HT-29 (cell line): ENCODE measurements at places on chromosomes 4 and X.
A peak's percentile ranks its signal among the peaks of the same experiment; 100 is the strongest.

- DNase-seq, result no peak
These were observed 2.7 kb upstream of the XKRX start for GRCh38 chrX:100931218-100931924.

- DNase-seq, result peak; percentile 75
These were observed 665 bp downstream of the TIGD2 start for GRCh38 chr4:89111833-89112563.

- no peak for DNase-seq
These were observed 75.8 kb downstream of the RS1 start for GRCh38 chrX:18596096-18596495.

- DNase-seq, result no peak
These were observed 289.7 kb downstream of the IL1RAPL1 start for GRCh38 chrX:28876901-28877300.

- no peak for DNase-seq
These were observed 52.8 kb upstream of the SRPX start for GRCh38 chrX:38273453-38273852.

DNA sequence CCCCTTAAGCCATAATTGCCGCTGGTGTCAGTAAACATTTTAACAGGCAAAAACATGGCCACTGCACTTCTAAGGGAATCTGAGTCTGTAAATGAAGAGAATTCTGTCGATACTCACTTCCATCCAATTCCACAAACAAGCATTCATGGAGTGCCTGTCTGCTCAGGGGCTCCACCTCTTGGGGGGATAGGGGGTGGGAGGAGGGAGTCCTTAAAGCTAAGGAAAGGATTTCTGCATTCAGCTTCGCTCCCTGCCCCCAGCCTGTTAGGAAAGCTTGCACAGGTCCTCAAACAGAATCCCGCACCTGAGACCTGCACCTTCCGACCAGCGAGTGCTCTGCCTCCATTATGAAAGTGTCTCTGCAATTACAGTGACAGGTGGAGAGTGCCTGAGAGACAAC, 130.2 kb upstream of the KIT start:
- no peak for DNase-seq

DNA sequence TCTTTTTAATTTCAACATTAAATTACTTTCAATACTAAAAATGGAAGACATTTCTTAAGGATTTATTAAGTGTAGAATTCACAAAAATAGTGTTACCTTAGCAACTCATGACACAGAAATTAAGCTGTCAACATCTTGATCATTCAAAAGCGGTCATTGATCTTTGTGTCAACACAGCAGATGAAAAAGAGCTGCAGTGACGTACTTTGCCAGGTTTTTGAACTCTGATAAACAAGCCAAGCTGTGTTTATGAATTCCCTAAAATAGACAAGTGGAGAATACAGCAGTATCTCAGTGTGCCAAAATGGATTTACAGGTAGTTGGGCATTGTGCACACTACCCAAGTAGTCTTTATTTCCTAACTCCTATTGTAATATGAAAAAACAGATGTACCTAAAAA, 1141.8 kb upstream of the PCDH7 start:
- DNase-seq, result no peak

- DNase-seq, result no peak
These were observed 124.2 kb upstream of the EOLA2 start for GRCh38 chrX:150062292-150063137.

DNA sequence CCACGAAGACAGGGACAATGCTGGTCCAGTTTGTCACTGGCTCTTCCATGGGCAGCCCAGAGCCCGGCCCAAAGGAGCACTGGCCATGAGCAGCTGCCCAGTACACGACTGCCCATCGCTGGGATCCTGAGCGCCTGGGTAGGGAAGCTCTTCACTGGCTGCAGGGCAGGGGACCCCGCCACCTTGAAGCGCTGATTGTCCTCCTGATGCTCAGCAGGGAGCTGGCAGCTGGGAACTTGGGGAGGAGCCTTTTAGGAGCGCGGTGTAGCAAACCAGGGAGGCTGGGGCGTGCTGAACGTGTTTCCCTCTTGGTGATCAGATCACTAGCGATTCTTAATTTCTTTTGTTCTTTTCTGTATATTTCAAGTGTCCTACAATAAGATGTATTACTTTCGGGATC, 1.8 kb downstream of the L1CAM start:
- no peak for DNase-seq

DNA sequence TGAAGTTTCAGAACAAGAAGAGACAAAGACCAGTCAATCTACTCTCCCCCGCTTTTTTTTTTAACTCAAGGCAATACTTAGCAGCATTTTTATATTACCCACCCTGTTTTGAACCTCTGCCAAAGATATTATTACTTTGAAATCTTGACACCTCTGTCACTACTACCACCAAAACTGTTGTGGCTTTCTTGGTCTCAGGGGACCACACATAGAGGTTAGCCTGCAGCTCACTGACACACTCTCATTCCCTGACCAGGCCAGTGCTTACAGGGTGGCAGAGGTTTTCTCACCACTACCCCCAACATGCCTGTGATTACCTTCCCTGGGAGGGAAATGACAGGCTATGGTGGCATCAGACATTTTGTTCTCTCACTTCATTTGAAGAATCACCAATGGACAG, 137.4 kb upstream of the STIM2 start:
- DNase-seq, result no peak

DNA sequence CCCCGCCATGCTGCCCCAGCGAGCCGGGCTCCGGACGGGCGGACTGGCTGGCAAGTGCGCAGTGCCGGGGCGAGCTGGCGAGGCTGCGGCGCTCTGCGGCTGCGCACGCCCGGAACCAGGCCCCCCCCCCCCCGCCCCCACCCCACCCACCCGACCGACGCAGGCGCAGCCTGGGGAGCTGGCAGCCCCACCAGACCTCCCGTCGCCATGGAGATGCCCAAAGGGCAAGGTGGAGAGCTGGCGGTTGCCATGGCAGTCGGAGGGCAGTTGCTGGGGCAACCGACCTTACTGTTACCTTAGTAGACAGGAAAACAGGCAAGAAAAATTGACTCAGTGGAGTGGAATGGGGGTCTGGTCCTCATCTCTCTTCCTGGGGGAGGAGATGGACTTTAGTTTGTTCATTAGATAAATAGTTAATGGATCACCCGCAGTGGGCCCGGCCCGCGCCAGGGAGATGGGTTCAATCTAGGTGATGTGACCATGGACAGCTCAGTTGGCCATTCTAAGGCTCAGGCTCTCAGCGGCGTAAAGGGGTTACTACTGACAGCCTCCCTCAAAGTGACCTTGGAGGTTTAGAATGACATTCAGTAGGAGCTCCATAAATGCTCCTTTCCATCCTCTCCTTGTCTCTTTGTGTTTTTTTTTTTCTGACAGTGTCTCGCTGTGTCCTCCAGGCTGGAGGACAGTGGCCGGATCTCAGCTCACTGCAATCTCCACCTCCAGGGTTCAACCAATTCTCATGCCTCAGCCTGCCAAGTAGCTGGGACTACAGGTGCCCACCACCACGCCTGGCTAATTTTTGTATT, at the start of gene PCSK1N:
PCSK1N (minus strand) TSS at position 87 of the 806 bp plus-strand sequence; CDS start at position 9, 78 bp downstream.
- no peak for DNase-seq

DNA sequence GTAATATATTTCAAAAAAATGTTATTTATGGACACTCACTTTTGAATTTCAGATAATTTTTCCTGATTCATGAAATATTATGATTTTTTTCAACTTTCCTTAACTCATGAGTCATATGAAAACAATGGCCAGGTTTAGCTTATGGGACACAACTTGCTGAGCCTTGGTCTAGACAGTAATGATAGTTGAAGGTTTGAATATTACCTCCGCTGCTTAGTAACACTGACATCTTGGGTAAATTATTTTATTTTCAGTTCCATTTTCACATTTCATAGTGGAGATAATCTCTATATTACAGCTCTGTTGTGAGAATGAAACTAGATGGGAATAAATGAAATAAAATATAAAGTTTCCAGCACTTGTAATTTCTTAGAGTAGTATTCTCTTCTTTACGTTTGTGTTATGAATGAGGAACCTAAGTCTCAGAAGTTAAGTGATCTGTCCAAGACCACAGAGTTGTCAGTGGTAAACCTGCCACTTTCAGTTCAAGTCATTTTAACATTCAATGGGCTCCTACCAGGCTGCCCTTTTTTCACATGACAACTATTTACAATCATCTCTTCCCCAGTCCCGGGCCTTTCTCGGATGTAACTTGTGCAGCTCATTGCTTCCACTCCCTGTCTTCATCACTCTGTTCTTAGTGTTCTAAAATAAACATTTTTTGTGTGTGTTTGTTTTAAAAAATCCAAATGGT, 46.8 kb upstream of the GC start:
- DNase-seq, result no peak

- DNase-seq, result peak; percentile 7
These were observed 69.0 kb downstream of the LNX1 start for GRCh38 chr4:53522334-53522733.

DNA sequence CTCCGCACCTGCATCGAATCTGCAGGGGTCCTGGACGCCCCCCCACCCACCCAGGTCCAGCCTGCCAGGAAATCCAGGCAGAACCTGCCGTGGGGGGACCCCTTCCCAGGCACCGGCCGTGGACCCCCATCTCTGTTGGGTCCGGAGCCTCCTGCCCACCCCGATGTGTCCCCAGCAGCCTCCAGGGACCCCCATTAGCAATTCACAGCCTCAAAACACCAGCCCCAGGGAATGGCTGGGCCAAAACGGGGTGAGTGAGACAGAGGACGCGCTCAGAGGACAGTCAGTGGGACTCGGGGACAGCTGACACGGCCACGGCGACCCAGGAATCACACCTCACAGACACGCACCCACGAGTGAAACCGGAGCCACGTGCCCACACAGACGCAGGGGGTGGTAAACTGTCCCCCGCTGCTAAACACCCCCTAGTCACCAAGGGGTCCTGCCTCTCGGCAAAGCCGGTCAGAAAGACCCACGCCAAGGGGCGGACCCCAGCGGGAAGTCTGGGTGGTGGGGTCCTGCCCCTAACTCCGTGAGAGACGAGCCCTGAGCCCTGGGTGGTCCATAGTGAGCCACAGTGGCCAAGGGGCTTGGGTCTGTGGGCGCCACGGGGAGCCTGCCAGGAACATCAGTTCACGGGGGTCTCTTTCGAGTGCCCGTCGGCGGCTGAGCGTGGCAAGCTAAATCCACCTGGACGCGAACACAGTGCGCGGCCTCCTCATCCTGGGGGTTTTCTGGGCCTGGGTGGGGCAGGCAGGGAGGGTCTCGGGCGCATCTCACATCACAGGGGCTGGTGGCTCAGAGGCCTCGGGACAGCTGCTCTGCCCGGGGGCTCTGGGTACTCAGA, 126.5 kb upstream of the NKX1-1 start:
- no peak for DNase-seq

DNA sequence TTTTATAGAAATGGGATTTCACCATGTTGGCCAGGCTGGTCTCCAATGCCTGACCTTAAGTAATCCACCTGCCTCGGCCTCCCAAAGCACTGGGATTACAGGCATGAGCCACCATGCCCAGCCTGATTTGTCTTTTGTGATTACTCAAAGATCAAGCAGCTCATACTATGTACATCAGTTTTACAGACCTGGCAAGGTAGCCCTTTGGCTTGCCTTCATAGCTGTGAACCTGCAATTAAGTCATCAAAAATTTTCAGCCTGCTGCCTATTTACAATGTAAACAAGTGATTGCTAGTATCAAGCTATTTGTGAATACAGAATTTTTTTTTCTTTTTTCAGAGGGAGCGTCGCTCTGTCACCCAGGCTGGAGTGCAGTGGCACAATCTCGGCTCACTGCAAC, 46.2 kb downstream of the GSX2 start:
- no peak for DNase-seq

GRCh38 chr4:33625748-33626147, 2618.6 kb downstream of the ARAP2 start:
- peak; percentile 24 for DNase-seq

GRCh38 chr4:24551492-24552289, 32.7 kb downstream of the DHX15 start:
- DNase-seq, result no peak

- no peak for DNase-seq
These were observed 269.3 kb upstream of the ADGRL3 start for GRCh38 chr4:60930866-60931265.

DNA sequence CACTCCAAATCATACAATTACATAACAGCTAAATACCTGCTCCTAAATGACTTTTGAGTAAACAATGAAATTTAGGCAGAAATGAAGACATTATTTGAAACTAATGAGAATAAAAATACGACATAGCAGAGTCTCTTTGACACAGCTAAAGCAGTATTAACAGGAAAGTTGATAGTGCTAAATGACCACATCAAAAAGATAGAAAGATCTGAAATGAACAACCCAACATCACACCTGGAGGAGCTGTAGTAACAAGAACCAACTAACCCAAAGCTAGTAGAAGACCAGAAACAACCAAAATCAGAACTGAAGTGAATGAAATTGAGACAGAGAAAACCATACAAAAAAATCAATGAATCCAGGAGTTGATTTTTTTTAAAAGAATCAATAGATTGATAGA, 257.8 kb downstream of the ARAP2 start:
- no peak for DNase-seq

GRCh38 chrX:19897091-19897490, 9.7 kb upstream of the SH3KBP1 start:
- no peak for DNase-seq

DNA sequence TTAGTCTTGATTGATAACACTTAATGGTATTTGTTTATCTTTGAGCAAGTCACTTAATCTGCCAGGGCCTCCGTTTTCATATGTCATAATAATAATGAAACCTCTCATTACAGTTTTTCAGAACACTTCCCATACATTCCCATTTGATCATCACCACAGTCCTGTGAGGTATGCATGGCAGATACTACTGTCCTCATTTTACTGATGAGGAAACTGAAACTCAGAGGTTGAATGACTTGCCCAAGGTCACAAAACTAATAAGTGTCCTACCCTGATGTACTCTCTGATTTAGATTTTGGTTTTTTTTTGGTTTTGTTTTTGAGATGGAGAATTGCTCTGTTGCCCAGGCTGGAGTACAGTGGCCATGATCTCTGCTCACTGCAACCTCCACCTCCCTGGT, 25.7 kb downstream of the ZFX start:
- DNase-seq, result no peak

- no peak for DNase-seq
These were observed 59.6 kb upstream of the RASSF6 start for GRCh38 chr4:73679836-73680235.

DNA sequence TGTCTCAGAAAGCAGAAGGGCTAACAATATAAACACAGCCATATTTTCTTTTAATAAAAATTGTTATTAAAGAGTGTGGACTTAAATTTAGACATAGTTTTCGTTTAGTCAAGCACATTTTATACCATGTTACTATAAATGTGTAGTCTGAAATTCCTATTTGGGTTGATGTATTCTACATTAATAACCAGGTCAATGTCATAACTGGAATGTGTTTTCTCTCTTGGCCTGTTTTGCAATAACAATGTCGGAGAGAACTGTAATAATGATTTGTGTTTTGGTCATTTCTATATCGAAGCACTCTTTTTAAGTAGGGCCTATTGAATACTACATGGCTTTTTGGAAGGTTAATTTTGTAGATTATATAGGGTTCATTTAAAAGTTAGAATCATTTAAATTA, 5.5 kb downstream of the USO1 start:
- no peak for DNase-seq

GRCh38 chr4:93645120-93645519, 183.4 kb upstream of the ATOH1 start:
- DNase-seq, result no peak
